ENCODE measurements at places on chromosomes 16 and 17. TPM values are rescaled to one million over a fixed set of nuclear protein-coding genes. Genes with fewer than 3 reads are reported as not detected.

The KRT33B gene
- not detected for polyA plus RNA-seq

The SALL1 gene
- not detected for polyA plus RNA-seq

The MFSD6L gene
- not detected for polyA plus RNA-seq

The KLHL10 gene
- 0.24 TPM for polyA plus RNA-seq

The KRTAP1-1 gene
- not detected for polyA plus RNA-seq

The PRSS27 gene
- polyA plus RNA-seq, result not detected

The NACA2 gene
- not detected for polyA plus RNA-seq

The KRTAP2-3 gene
- polyA plus RNA-seq, result not detected

The GAST gene
- not detected for polyA plus RNA-seq

The KCNG4 gene
- polyA plus RNA-seq, result not detected

The ITGAD gene
- 0.12 TPM for polyA plus RNA-seq

The KRTAP4-1 gene
- not detected for polyA plus RNA-seq

The ITGB4 gene
- 1.5 TPM for polyA plus RNA-seq

All from CD8-positive, alpha-beta memory T cell (primary cell).